ENCODE measurements at places on chromosomes 1 and 21.

DNA sequence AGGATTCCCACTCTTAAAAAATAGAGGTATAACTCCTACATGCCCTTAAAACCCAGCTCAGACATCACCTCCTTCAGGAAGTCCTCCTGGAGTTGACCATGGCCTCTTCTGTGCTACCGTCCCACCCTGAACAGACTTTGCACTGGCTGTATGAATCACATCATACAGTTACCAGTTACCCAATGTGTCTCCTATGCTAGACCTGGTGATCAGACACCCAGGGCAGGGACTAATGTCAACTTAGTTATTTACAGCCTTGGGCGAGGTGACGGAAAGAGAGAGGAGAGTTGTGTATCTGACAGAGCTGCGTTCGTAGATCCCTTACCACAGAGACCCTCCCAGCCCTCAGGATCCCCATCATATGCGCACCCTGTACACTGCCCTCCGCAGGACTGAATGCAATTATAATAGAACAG lies 72.7 kb downstream of the SLC66A1 start:
- no peak for DNase-seq

DNA sequence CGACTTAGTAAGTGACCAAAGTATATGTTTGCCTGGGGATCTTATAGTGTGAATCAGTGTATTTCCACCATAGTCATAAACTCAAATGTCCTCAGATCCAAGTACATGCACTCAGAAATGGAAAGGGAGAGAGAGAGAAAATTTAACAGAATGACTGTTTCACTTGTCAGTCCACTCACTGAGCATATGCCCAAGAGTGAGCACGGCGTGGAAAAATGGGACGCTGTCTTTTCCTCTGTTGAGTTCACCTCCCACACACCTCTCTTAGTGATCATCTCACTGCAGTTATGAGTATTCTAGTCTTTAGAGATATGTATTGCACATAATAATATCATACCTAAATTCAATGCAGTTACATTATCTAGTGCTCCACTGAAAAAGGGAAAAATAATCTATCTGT lies 156.8 kb upstream of the PRMT6 start:
- no peak for DNase-seq

GRCh38 chr1:1088801-1089680 lies 14.9 kb upstream of the RNF223 start:
- no peak for DNase-seq

DNA sequence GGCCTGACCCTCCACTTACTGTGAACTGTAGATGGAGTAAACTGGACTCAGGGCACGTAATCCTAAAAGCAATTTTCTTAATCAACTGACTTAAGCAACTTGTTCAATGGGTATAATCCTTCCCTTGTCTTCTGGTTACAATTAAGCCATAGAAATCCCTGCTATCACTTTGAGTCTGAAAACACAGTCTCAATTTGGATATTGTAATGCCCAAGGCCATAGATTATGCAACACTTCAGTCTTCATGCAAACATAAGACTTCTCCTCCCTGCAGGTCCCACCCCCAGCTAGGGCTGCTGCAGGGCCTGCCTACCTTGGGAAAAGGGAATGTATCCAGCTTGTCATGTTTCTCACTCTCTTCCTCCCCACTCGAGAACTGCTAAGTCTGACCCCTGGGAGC lies 6.2 kb upstream of the SLC5A9 start:
- no peak for DNase-seq

DNA sequence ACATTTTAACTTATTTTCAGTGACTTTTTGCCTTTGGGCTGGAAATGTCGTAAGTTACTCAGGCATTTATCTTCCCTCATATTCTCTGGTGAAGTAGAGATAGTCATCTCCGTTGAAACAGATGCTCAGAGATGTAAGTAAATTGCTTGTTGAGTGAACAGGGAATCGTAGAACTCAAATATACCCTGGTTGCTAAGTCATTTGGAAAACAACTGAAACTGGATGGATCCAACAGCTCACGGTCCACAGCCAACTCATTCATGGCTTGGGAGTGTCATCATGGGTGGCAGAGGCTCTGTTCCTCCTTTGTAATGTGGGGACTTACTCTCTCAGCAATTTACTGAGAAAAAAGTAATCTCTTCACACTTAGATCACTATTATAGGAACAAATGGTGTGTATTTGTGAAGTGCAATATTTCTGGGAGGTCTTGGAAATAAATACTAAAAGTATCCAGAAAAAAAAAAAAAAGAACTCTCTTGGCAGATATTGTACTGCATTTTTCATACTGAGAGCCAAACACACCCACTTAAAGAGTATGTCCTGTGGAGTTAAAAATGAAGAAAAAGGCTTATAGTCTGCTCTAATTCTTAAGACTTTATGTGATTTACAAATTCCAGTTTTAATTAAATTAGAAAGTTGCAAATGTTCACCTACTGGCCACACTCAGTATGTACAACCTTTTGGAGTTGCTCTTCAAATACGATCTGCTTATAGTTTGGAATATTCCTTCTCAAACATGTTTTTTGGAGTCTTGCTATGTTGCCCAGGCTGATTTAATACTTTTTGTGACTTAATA lies 107.4 kb downstream of the LEPR start:
- no peak for DNase-seq

- peak; percentile 55 for DNase-seq
Measured at GRCh38 chr21:35226968-35227744, 178.1 kb upstream of the RUNX1 start.

GRCh38 chr1:216688127-216688657 lies 35.0 kb downstream of the ESRRG start:
- DNase-seq: no peak

DNA sequence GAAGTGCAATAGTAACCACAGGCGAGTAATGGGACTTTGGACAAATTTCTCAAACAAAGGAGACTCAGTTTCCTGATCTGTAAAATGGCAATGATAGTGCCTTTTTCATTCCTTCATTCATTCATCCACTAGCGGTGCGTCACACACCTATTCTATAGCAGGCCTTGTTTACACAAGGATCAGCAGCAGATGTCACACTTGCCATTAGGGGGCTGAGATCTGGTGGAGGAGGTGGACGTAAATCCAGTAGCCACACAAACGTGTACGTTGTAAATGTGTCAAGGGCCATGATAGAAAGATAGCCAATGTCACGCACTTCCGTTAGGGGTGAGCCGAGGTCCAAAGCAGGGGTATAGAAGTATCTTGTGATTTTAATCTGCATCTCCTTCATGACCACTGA lies 34.2 kb downstream of the SERINC2 start:
- DNase-seq: no peak

DNA sequence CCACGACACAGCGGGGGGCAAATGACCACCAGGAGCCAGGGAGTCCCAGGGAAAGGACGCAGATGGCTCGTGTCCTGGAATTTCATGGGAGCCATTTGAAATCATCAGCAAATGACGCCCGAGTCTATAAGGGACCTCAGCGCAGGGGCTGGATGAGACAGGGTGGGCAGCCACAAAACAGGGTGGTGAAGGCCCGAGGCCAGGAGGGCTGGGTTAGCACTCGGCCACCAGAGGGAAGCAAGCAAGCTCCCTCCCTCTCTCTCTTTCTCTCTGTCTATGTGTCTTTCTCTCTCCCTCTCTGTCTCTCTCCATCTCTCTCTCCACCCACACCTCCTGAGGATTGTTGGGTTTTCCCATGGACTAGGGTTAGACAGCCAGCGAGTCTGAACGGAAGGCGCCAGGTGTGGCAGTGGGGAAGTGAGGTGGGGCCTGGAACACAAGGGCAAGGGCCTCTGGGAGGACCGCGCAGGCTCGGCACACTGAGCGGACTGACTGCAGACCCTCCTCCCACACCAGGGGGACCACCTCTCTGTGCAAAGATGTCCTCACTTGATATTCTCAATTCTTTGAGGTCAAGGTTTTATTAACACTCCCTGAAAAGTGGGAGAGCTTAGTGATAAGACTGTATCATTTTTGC lies 73.8 kb upstream of the TMPRSS2 start:
- DNase-seq: no peak

DNA sequence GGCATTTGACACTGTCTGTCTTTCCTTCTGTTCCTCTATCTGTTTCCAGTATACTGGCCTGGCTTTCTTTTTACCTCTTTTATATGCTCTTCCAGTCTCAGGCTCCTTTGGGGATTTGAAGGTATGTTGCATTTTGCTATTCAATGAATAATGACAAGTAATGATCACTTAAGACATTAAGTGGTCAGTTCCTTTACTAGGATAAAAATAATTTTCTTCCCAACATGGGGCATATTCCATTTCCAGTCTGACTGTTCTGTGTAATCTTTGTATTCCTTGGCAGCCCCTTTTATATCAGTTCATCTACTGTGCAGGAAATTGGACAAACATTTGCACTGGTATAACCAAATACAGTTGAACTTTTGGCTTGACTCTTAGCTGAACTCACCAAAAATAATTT lies 15.6 kb downstream of the METTL18 start:
- no peak for DNase-seq

- DNase-seq: no peak
Measured at GRCh38 chr1:162094271-162094670, 24.8 kb downstream of the NOS1AP start.

- DNase-seq: no peak
Measured at GRCh38 chr1:236568285-236568894, 35.9 kb downstream of the HEATR1 start.

- no peak for DNase-seq
Measured at GRCh38 chr1:64129701-64130100, 73.7 kb upstream of the UBE2U start.

- no peak for DNase-seq
Measured at GRCh38 chr1:186628910-186629309, 51.3 kb downstream of the PTGS2 start.

GRCh38 chr1:3610527-3611169 lies 660 bp downstream of the MEGF6 start:
- DNase-seq: peak; percentile 57

DNA sequence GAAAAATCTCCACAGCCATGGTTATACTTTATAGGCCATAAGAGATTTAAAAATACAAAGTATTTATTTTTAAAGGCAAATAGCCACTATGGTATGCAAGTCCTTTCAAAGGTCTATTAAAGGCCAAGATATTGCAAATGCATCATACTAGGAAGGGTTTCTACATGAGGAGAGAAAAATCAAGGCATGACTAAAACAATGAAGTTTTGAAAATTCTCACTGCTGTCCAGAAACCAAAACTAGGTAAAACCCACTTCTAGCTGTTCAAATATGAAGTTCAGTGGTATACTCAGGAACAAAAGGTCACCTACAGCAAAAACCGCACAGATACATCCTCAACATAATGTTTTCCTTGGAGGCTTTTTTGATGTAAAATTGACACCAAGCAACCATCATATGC lies 75.0 kb downstream of the EPS15 start:
- no peak for DNase-seq

DNA sequence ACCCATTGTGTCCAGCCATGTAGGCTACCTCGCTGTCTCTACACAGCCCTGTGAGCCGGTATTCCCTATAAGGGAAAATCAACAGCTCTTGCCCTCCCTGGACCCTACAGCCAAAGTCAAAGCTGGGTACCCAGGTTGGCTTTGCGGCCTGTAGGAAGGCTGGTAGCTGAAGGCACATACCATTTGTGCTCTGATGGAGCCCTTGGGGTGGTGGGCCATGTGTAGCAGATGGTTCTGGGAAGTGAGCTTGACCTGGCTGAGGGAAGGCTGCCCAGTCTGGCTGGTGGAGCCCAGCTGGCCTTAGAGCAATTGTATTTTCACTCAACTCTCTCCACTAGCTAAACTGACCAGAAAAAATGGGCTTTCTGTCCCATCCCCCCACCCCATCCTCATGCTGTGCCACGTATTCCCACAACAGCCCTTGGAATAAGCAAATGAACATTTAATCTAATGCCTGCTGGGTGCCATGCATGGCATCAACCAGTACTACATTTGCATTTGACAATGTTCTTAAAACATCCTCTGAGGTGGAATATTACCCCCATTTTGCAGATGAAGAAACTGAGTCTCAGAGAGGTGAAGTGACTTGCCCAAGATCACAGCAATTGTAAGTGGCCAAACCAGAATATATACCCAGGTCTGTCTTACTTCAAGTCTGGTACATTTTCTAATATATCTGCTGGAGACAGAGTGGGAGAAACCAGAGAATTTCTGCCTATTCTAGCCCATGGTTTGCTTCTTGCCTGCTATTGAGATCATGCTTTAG lies 56.8 kb downstream of the NDUFS5 start:
- no peak for DNase-seq

- DNase-seq: no peak
Measured at GRCh38 chr21:44495611-44496563, 40.6 kb downstream of the LRRC3 start.

- DNase-seq: no peak
Measured at GRCh38 chr1:6809461-6809860, 24.2 kb downstream of the CAMTA1 start.

- DNase-seq: no peak
Measured at GRCh38 chr1:24575905-24576587, 20.2 kb downstream of the NCMAP start.

GRCh38 chr1:170145770-170146676 lies at the start of gene NTMT2:
Gene NTMT2, plus strand, starts transcription at chr1:170145959. Its CDS starts 149 bp downstream, at chr1:170146108.
- no peak for DNase-seq

DNA sequence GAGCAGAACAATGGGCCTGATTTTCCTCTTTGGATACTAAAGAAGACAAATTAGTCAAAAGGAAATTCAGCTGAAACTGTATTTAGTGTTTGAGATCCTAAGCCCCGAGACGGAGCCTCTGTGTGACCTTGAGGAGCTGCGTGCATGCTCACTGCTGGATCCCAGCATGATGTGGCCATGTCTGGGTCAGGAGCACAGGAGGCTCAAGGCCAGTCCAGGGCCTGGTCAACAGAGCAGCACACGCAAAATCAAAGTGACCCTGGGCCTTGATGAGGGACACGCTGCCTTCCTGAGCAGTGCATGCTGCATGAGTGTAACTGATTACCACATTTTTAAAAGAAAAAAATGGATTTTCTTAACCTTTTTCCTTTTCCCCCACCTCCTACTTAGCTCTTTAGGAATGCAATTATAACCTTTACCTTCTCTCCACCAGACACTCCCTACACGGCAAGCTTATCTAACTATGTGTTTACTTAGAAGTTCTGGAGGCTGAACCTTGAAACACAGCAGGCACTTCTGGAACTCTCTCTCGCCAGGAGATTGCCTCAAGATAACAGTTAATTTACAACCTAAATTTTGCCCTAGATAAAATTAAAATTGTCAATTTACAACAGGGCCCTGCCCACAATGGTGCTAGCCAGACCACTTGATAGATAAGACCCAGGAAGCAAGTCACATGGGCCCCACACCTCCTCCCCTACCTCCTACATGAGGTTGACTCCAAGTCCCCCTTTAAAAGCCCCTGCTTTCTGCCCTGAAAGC lies 144.6 kb downstream of the LRIG2 start:
- DNase-seq: no peak

DNA sequence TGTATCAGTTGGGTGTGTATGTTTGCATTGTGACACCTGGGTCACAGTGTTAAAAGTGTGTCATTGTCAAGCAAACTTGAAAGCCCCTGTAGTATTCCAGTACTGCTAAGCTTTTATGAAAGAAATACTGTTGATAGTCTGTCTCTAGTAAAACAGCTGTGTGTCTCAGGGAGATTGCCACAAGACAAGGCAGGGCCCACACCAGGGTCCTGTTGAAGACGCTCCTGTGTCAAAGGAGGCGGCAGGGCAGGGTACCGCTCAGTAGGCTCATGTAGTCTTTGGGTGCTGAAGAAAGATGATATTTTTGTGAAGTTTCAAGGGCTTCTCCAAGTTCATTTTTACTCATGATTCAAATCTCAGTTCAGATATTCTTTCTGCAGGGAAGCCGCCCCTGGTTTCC lies 132.5 kb downstream of the GALNT2 start:
- DNase-seq: no peak

- DNase-seq: no peak
Measured at GRCh38 chr1:84603223-84603622, 29.0 kb upstream of the CTBS start.

GRCh38 chr1:240962086-240962485 lies 350.1 kb upstream of the GREM2 start:
- DNase-seq: no peak

- no peak for DNase-seq
Measured at GRCh38 chr21:25638660-25639550, at the start of gene JAM2. Gene JAM2, plus strand, starts transcription at chr21:25639258. Its CDS starts 564 bp downstream, at chr21:25639822.

Measured in HL-60 (cell line).